ENCODE measurements at places on chromosomes 1 and 21.

DNA sequence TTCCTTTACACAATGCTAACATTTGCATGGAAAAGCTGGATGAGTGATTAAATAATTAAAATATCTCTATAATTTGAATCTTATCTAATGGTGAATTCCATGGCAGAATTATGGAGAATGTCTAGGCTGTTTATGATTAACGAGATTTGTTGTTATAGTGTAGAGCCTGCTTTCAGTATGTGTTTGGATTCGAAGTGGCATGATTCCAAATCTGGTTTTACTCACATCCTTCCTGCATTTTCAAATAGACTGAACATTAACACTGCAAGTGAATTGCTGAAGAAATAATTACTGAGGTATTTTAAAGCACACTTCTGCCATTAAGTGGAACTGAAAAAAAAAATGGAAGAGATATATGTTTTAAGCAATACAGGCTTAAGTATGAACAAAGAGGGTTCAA is 5.1 kb upstream of the NEK7 start:
- DNase-seq = no peak

GRCh38 chr1:48294656-48295055 is 72.1 kb downstream of the SLC5A9 start:
- DNase-seq = no peak

- no peak for DNase-seq
These were observed 166.9 kb downstream of the NCAM2 start for GRCh38 chr21:21165063-21165645.

DNA sequence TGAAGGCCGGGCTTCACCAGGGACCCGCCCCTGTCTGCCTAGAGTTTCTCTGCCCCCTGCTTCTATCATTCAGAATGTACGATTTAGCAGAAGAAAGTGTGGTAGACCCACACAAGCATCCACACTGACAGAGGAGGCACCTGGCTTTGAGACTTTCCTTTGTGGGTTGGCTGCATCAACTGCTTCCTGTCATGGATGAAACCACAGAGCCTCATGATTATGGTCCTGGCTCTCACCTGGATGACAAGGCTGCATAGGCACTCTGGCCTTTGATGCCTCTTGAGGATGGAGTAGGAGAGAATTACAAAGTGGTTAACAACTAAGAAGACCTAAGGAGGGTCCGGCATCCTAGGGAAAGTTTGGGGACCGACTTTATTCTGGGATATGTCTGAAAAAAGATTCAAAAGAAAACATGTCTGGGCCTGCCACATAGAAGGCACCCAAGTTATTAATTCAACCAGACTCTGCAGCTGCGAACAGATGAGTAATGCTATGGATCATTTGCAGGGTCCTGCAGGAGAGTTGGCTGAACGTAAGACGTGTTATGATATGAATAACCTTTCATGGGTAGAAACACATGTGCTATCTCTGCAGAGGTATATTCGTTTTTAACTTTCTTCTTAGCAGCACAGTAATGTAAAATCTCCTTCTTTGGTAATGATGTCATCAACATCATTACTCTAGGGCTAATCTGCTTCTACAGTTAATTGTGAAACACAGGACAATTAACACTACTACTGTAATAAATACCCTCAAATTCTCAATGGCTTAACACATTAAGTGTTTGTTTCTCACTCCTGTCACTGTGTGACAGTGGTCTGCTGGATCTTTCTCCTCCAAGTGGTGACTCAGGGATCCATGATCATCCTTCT is 136.2 kb downstream of the SLC35F3 start:
- no peak for DNase-seq

DNA sequence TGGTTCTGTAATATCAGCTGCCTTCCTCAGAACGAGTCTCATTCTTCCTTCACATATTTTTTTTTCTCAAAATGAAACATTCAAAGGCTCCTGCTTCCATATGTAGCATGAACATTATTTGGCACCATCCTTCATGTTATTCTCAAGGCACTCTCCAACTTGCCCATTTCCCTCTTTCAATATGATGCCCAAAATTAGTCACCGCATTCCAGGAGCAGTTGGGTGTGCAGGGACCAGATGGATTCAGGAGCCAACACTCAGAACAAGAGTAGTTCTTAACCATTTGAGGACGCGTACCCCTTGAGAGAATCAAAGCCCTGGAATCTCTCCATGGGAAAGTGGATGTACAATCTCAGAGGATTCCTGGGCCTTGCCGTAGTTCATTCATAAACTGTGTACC is 50.3 kb downstream of the KCNK1 start:
- DNase-seq = no peak

DNA sequence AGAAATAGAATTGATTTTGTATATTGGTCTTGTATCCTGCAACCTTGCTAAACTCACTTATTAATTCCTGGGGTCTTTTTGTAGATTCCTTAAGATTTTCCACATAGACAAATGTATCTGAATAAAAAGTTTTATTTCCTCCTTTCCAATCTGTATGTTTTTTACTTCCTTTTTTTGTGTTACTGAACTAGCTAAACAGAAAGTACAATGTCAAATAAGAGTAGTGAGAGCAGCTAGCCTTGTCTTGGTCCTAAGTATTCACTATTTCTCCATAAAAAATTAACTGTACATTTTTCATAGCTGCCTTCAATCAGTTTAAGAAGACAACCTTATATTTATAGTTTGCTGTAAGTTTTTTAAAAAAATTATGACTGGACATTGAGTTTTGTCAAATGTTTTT is 74.9 kb downstream of the FASLG start:
- DNase-seq = no peak

DNA sequence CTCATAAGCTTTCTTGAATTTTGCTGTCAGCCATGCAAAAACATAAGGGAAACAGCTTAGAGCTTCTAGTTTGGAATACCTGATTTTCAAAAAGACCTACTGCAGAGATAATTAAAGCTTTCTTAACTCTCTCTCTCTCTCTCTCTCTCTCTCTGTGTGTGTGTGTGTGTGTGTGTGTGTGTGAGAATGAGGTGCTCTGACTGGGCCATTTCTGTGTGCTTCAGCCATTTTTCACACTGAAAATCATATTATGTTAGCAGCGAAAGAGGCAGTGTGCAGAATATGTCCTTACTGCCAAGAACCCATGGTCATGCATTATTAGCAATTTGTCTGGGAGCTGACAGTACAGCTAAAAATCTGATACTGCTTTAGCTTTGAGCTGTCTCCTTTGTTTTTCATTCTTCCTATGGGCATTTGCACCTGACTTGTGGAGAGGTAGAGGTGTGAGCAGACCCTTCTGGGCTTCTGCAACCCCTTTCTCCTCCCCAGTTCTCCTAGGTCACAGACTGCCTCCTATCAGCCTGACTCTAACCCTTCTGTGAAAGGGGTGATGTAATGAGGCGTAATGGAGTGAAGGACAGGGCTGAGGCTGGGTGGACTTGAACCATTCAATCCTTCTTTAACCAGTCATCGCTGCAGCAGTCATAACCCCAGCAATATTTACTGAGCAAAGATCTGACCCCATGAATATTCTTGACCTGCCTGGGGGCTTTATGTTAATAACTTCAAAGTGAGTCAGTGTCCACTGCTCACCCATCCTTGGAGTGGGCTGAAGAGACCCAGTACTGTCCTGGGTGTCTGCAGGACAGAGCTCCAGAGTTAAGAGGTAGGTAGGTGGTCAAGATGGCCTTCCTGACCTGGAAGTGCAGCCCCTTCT is 61.2 kb downstream of the SYT6 start:
- DNase-seq = no peak

DNA sequence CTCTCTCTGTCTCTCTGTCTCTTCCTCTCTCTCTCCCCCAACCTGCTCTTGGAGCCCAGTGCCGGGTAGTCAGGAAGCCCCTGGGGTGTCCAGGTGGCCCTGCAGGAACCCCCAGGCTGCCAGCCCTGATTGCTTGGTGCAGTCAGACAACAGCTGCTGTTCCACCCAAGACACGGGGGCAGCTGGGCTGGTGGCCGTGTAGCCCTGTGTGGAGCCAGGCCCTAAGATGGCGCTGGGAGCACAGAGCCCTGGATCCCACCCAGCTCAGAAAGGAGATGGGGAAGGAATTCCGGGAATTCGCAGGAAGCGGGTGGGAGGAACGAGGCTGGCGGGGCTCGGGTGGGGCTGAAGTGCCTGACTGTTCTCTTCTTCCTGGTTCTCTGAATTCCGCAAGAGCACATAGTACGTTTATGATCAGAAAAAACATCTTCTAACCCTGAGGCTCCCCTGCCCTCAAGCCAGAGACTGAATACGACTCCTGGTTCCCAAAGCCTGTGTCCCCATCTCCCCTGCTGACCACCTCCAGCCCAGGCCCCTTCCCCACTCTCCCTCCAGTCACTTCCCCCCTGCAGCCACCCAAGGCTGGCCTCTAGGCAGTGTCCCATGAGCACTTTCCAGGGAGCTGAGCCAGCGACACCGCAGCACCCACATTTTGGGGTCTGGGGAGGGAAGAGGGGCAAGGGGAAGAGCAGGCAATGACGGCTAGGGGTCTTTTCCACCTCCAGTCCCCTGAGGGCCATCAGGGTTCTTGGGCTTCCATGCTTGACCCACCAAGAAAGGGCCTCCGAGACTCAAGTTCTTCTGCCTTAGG is 55.0 kb downstream of the WNT9A start:
- DNase-seq = peak; percentile 56

GRCh38 chr1:207282058-207282457 is 39.4 kb upstream of the CD55 start:
- DNase-seq = no peak

GRCh38 chr1:213761845-213762407 is 225.8 kb upstream of the PROX1 start:
- DNase-seq = no peak

GRCh38 chr21:41368735-41369104 is 6.9 kb downstream of the MX2 start:
- no peak for DNase-seq

- no peak for DNase-seq
These were observed 32.2 kb upstream of the FCRL3 start for GRCh38 chr1:157732755-157733154.

DNA sequence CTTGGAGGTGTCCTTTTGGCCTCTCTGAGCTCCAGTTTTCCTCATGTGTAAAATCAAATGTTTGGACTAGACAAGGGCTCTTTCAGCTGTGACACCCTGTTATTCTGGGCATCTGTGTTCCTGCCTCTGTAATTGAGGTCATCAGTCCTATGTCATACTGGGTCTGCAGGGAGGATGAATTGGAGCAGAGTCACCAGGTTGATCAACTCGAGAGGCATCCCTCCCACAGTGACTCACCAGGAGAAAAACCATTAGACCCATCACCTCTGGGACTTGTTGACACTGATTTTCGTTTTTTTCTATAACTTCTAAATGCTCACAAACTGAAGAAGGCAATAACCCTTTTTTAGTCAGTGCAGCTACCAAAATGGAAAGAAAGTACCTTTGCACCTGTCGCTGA is 82.2 kb downstream of the ST6GALNAC5 start:
- no peak for DNase-seq

DNA sequence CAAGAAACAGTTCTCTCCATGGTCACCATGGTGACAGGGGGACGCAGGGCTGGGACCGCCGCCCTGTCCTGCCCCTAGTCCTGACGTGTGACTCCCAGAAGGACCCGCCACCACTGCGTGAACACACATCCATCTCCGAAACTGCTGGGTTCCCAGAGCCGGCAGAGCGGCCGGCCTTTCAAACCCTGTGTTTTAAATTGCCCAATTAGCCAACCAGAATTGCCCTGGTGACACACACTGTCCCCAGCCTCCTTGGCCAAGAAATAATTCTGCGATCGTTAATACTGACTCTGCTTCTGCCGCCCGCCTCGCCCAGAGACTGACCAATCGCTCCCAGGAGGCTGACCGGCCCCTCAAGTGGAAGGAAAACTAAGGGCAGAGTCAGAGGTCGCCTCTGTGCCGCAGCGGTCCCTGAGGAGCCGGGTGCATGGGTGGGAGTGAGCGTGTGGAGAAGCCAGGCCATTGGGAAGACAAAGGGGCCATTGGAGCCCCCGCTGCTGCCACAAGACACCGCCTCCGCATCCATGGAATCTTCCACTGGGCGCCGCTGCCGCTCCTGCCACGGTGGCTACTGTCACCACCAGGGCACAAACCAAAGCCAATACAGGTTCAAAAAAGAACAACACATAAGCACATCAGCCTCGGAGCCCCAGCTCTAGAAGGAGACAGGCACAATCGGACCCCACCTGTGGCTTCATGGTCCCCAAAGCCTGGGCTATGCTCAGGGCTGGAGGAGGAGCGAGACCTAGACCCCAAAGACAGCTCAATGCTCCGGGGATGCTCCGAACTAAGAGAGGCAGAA is 273.2 kb downstream of the NPHP4 start:
- no peak for DNase-seq

DNA sequence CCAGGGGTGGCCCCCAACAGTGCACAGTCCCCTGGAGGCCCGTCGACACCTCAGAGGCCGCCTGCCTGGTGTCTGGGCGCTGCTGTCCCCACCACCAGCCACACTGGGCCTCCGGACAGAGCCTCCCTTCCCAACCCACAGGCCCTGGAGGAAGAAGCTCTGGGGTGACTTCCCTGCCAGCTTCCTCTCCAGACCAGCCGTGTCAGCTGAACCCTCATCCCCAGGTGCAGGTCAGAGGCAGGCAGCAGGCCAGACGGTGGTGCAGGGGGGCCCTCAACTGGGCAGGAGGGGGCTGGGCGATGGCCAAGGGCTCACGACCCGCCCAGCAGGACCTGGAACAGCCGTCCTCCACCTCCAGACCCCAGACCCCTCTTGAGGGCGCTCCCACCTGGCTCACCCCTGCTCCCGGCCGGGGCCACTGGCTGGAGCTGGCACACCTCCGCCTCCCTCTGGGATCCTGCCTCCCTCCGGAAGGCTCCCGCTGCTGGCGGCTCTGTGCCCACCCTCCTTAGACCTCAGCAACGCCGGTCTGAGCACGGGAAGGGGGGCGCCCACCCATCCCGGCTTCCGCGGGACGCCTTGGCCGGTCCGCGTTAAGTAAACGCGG is 520 bp downstream of the TNFRSF18 start:
- peak; percentile 20 for DNase-seq

DNA sequence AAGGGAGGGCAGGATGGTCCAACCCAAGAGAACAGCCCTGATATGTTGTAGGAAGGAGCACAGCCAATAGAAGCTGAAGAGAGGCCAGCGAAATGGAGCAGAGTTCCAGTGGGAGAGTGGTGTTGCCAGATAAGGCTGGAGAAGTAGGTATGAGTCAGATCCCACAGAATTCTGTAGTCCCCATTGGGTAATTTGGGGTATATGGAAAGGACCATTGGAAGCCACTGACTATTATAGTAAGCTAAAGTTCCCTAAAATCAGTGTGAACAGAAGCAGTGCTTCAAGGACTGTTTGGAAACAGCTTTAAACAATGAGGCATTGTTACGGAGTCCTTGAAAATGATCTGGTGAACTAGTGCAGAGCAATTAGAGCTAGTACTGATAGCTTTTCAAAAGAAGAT is 63.0 kb downstream of the DISP1 start:
- DNase-seq = no peak

DNA sequence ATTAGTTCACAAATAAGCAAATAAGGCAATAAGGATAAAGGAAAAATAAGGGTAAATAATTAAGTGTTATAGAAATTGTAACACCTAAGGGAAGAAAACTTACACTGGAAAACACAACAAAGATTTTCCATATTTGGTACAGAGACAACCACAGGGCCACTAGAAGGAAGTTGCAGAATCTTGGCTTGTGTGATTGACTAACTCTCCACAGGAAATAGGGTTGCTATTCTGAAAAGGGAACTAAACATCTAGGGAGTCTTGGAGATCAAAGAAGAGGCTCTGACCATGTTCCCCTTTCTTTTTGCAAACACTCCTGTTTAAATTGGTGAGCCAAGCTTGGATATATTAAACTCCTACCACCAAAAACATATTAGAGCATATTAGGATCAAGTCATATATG is 59.1 kb downstream of the APCS start:
- DNase-seq = no peak
